Left ventricle myocardium superior (tissue), 1 donor: ENCODE measurements at places on chromosomes 4 and X. TPM values are rescaled to one million over a fixed set of nuclear protein-coding genes. Genes with fewer than 3 reads are reported as not detected.

Gene PRDM8
- 1.0 TPM for total RNA-seq

GRCh38 chr4:109562457-109563239 is 2.6 kb downstream of the MCUB start:
- DNase-seq = no peak

DNA sequence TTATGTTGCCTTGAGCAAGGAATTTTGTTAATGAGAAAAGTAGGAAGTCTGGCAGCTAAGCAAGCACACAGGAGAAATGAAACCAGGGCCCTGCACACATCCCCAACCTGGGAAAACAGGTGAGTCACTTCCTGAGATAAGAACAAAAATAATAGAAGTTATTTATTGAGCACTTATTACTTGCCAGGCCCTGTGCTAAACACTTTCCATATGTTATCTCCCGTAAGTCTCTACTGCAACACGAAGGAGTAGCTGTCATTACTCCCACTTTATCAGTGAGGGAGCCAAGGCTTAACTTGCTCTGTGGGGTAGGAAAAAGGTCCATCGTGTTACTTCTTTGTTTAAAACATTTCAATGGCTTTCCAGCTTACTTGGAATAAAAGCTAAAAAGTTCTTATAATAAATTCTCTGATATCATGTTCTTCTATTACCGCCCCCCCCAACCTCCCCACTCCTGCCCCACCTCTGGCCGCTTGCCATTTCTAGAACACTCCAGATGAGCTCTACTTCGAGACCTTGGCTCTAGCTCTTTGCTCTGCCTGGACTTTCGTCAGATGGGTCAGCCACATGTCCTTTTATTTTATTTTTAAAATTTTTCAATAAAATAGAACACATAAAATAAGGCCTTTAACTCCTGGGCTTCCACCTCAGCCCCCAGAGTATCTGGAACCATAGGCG is 36.3 kb upstream of the PLAC8 start:
- DNase-seq = no peak

- no peak for DNase-seq
Observed at GRCh38 chrX:7582191-7582590, 260.8 kb upstream of the VCX start.
